ENCODE measurements at places on chromosomes 7 and 10.
A peak's percentile ranks its signal among the peaks of the same experiment; 100 is the strongest.

DNA sequence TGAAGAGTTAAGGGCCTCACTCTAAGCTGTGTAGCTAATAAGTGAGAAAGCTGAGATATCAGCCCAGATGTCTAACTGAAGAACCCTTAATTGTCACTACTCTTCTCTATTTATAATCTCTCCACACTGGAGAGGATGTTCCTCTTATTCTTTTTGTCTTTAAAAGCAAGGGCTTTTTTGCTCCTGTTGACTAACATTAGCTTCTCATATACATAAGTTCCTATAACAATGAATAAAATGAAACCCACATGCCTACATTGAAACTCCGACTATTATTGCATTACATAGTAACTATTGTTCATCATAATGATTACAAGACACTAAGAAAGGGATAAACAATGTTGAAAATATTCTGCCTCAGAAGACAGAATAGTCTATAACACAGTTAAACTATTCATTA, 67.1 kb downstream of the GNAT3 start:
- no peak for DNase-seq

GRCh38 chr10:8438603-8439002, 384.1 kb downstream of the GATA3 start:
- no peak for DNase-seq

- DNase-seq = no peak
Observed at GRCh38 chr10:129168660-129169059, 298.4 kb upstream of the MGMT start.

DNA sequence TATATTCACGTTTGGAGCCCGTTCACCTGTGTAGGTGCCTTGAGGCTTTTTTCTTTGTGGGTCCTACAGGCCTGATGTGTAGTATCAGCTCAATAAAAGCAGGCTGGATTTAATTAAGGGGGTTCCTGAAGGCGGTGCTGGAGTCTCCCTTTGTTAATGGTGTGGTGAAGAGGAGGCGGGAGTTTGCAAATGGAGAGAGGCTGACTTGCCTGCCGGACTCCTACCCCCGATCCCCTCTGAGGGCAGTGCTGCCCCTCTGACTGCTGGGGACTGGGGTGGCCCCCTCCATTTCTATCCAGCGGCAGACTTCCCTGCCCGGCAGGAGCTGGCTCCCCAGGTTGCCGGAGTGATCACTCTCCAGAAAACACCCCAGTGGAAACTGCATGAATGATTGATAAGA, 45.1 kb downstream of the ZMIZ1 start:
- no peak for DNase-seq

GRCh38 chr10:58644311-58644710, 131.6 kb downstream of the BICC1 start:
- DNase-seq = no peak

DNA sequence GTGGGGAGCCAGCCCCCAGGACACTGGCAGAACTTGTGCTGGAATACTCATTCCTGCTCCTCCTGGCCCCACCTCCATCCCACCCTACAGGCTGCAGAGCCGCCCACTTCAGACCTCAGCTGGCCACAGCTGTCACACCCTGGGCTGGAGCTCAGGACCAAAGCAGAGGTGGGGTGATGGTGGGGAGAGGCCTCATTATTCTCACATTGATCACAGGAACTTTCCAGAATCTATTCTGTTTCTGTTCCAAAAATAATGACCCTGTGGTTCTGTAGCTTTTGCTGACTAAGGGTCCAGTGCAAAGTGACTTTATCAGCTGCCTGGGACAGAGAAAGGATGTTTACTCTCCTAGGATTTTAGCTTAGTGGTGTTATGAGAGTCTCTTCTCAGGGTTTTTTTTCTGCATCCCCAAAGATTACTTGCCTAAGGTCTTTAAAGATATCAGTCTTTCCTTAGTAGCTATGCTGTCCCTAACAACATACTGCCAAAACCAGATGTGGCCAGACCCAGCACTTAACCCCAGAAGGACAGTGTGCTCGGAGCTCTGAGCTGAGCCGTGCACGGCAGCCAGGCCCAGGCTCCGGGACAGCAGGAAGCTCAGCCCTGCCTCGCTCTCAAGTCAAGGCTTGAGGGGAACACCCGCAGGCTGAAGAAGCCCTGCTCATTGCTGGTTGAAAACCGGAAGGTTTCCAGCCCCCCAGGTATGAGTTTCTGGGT, 223.3 kb downstream of the MLLT10 start:
- DNase-seq = no peak

GRCh38 chr7:134547397-134548054, 1.4 kb upstream of the AKR1B15 start:
- DNase-seq = peak; percentile 44

DNA sequence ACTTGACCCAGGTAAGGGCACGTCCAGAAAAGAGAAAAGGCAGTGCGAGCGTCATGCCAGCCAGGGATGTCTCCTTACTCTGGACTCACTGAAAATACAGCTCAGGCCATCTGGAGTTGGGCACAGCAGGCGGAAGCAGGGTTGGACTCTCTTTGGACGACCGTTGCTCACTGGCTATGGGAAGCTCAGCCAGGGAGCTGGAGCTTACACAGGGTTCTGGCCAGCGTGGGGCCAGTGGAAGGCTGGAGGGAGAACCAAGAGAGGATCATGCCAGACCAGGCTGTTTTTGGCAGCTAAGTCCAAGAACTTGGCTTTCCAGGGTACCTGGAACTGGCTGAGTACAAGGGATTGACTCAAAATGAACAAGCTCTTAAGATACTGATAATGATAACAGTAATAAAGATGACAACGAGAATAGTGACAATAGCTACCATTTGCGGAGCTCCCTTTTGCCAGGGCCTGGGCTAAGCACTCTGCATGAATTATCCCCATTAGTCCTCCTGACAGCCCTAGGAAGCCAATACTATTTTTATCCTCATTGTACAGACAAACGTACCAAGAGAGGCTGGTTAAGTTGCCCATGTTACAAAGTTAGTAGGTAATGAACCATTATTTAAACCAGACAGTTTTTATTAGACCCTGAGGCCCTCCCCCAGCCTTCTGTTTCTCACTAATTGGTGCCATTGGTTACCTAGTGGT, 177.6 kb downstream of the PTPN20 start:
- DNase-seq = no peak

GRCh38 chr10:4008676-4009382, 223.8 kb upstream of the KLF6 start:
- no peak for DNase-seq

GRCh38 chr7:47965456-47965855, 14.0 kb downstream of the HUS1 start:
- DNase-seq = no peak

- no peak for DNase-seq
Observed at GRCh38 chr7:100888291-100888987, 1.1 kb downstream of the UFSP1 start.

DNA sequence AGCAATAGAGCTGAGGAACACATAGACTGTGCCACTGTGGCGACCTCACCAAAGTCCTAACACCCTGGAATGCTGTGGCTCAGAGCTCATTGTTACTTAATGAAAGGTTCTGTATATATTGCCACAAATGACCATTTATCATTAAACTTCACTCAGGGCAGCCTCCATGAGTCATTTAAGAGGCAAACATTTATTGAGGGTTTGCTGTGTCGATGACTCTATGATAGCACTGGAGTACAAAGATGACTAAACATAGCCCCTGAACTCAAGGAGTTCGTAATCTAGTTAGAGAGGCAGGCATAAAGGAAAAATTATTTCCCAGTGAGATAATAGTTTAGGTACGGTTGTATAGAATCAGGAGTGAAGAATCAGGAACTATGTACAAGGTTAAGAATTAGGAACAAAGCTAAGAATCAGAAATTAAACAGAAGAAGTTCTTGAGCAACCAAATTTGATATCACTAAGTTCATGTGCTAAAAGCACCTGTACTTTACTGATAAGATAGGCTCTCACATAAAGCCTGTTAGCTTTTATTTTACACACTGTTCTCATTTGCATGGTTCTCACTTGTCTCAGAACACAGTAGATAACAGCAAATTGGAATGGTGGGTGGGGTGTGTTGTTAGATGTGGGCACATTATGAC, 7.9 kb downstream of the ENTPD7 start:
- DNase-seq = no peak

DNA sequence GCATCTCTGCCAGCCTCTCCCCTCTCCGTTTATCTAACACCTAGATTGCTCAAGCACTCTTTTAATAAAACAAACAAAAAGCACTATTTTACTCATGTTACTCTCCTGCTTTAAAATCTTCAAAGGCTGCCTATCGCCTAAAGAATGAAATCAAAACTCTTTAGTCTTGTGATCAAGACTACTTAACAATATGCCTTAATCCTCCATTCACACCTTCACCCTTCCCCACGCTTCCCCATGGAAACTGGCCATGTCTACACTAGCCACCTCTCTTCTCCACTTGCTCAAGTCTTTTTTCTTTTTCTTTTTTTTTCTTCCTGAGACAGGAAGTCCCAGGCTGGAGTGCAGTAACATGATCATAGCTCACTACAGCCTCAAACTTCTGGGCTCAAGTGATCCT, 47.8 kb upstream of the TMEM213 start:
- no peak for DNase-seq

DNA sequence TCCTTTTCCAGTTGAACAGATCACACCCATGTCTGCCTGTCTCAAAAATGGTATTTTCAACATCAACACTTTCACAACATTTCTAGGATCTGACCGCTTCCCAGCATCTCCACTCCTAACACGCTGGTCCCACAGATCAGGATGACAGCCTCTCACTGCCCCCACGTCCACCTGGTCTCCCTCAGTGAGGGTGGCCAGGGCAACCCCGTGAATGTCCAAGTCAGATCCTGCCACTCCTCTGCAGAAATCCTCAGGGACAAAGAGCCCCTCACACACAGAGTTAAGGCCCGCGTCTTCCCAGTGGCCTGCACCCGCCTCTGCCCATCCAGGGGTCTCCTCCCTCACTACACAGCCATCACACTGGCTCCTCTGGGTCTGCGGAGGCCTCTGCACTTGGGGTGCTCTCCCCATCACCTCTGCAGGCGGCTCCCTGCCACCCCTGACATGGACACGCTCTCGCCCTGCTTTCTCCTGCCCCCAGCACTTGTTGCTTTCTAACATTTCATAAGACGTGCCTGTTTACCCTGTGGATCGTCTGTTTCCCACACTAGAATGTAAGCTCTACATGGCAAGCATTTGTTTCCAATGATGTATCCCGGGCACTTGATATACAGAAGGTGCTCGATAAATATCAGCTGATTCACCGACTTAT, 20.0 kb downstream of the GNA12 start:
- DNase-seq = no peak

GRCh38 chr7:157985636-157986035, 602.0 kb downstream of the PTPRN2 start:
- no peak for DNase-seq

DNA sequence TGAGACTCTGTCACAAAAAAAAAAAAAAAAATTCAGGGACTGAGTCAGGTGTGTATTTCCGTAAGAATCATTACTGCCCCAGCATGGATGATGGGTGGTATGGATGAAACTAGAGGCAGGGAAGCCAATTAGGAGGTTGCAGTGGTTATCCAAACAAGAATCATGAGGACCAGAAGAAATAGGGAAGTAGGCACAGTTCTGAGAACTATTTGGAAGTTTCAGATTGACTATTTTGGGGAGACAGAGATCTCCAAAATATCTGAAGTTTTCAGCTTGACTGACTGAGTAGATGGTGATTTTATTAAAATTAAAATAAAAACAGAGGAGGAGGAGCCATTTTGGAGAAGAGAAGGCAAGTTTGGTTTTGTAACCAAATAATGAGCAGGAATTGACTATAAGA, 119.4 kb upstream of the NRBF2 start:
- no peak for DNase-seq

- DNase-seq = no peak
Observed at GRCh38 chr7:105198223-105198622, 184.2 kb downstream of the KMT2E start.

DNA sequence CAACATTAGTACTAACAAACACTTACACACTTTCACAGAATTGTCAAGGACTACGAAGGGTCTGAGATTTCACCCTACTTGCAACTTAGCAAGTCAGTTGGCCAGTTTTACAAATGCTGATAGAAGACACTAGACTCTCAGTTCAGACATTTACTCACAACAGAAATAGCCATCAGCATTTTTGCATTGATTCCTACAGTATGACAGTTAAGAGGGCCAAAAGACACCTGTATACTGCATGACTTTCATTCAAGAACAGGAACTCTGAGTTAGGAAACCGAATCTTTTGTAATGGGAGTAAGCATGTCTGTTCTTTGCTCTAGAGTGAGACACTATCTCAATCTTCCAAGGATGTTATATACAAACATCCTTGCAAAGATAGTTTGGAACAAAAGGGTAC, 40.9 kb downstream of the FAM204A start:
- DNase-seq = no peak

- no peak for DNase-seq
Observed at GRCh38 chr10:101052285-101052684, 9.5 kb upstream of the KAZALD1 start.

- no peak for DNase-seq
Observed at GRCh38 chr7:47293884-47294555, 287.9 kb downstream of the TNS3 start.

- DNase-seq = no peak
Observed at GRCh38 chr10:114479836-114480235, 75.5 kb upstream of the AFAP1L2 start.

DNA sequence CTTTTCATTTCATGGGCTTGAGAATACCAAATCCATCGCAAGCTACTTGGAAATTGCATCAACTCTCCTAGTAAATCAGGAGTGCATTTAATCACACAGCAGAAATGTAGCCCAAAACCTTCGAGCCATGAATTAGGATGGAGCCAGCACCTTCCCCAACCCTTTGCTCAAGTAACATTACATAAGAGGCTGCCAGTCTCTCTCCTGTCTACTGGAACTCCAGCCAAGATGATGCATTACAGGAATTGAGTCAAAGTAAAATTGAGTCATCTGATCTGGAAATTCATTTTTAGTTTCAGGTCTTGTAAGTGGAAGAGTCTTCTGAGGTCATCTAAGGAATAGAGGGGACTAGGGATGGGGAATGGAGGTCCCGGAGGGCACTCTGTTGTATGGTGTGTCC, 69.7 kb upstream of the FHIP2A start:
- DNase-seq = no peak

- no peak for DNase-seq
Observed at GRCh38 chr7:70178211-70178610, 579.9 kb downstream of the AUTS2 start.

DNA sequence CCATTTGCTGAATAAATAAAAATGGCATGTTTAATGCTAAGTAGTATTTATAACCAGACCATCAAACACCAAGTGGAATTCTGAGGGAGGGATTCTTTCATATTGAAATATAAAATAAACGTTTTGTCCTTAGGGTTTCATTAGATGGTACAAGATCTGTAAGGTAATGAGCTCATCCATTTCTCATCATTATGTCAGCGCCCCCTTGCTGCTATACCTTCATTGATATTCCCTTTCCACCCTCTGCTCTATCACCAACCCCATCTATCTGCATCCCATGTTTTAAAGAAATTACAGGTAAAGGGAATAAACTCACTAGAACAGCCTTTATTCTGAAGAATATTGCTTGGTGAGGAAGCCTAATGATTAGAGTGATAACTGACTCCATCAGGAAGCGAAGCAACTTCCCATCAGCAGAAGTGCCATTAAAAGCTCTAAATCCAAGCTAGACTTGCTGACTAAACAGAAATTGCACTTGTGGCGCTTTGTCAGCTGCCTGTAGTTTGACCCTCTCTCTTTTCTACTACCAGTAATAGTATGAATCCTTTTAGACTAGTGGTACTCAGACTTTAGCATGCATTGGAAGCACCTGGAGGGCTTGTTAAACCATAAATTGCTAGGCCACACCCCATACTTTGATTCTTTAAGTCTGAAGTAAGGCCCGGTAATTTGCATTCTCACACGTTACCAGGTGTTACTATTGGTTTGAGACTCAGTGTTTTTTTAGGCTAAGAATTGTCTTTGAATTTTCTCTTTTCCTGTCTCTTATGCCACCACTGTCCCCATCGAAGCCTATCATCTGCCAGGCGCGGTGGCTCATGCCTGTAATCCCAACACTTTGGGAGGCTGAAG, 27.5 kb downstream of the ADD3 start:
- no peak for DNase-seq
